Right lung (tissue), 10 donors: ENCODE measurements at places on chromosomes 3 and 15. TPM values are rescaled to one million over a fixed set of nuclear protein-coding genes. Genes with fewer than 3 reads are reported as not detected.

DNA sequence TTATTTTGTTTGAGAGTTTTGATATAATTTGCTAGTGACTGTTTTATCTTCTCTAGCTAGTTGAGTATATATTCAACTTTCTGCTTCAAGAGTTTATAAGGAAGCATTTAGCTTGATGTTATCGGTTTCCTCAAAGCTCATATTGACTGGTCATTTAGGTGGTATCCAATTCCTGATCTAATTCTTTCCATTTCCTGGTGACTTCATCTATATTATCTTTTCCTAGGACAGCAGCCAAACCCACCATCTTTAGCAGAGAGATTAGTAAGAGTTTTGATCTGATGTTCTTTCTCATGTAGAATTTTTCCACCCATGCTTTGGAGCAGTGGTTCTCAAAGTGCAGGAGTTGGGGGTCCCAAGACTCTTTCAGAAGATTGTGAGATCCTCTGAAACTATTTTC is 148.6 kb upstream of the STT3B start:
- no peak for DNase-seq

GRCh38 chr3:97935842-97936241 is 36.4 kb downstream of the RIOX2 start:
- DNase-seq, result no peak

- no peak for DNase-seq
Observed at GRCh38 chr3:147426931-147427330, 17.8 kb downstream of the ZIC1 start.

- DNase-seq, result no peak
Observed at GRCh38 chr3:15333099-15333955, 941 bp upstream of the SH3BP5 start.

GRCh38 chr15:84685304-84685703 is 27.3 kb upstream of the NMB start:
- DNase-seq, result no peak

- no peak for DNase-seq
Observed at GRCh38 chr15:77646104-77646694, 13.5 kb upstream of the LINGO1 start.

Gene P2RY1
- polyA plus RNA-seq, result 15.6 TPM

Gene SLMAP
- polyA plus RNA-seq, result 48.4 TPM
